ENCODE measurements at places on chromosomes 1 and 21. TPM values are rescaled to one million over a fixed set of nuclear protein-coding genes. Genes with fewer than 3 reads are reported as not detected.

Gene FCGR3B
- not detected for total RNA-seq

Gene TGFB2
- total RNA-seq = 7.7 TPM

Gene FCGR2B
- not detected for total RNA-seq

Gene KCNC4
- total RNA-seq = 6.8 TPM

Gene CYP4A11
- not detected for total RNA-seq

Gene FMO5
- total RNA-seq = 0.73 TPM

Gene RGS1
- not detected for total RNA-seq

Gene EPHA10
- total RNA-seq = not detected

Gene DUSP10
- 3.1 TPM for total RNA-seq

Gene ZSWIM5
- 0.46 TPM for total RNA-seq

Gene KLHL17
- 7.8 TPM for total RNA-seq

Gene DPT
- total RNA-seq = not detected

Gene IL19
- total RNA-seq = not detected

Gene RPTN
- total RNA-seq = not detected

Gene NPPA
- total RNA-seq = not detected

Gene TMEM79
- total RNA-seq = 0.86 TPM

Gene VHLL
- not detected for total RNA-seq

Gene THEM5
- not detected for total RNA-seq

Gene TNFRSF8
- total RNA-seq = 0.32 TPM

Gene RNF11
- total RNA-seq = 87.7 TPM

Gene COL9A2
- 0.60 TPM for total RNA-seq

Gene RIMKLA
- total RNA-seq = 0.04 TPM

Gene DCDC2B
- not detected for total RNA-seq

Gene DIO1
- not detected for total RNA-seq

All from pulmonary artery endothelial cell (primary cell).